ENCODE measurements at places on chromosomes 4 and X.

- DNase-seq: no peak
These were observed 31.9 kb upstream of the TLR2 start for GRCh38 chr4:153652051-153652784.

DNA sequence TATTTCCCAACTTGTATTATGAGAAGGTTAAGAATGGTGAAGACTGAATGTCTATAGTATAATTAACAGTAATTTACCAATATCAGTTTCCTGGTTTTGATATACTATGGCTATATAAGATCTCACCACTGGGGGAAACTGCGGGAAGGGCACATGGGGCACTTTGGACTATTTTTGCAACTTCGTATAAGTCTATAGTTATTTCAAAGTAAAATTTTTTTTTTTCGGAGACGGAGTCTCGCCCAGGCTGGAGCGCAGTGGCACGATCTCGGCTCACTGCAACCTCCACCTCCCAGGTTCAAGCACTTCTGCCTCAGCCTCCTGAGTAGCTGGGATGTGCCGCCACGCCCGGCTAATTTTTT, 46.1 kb downstream of the CXorf58 start:
- DNase-seq: no peak

GRCh38 chr4:103364083-103364482, 165.9 kb upstream of the CENPE start:
- DNase-seq: no peak

- DNase-seq: no peak
These were observed 459.6 kb downstream of the AFF2 start for GRCh38 chrX:148960060-148960459.

GRCh38 chr4:113958766-113959538, 20.5 kb downstream of the ARSJ start:
- DNase-seq: peak; percentile 98

GRCh38 chr4:61501812-61502211, 301.7 kb downstream of the ADGRL3 start:
- no peak for DNase-seq

- DNase-seq: peak; percentile 48
These were observed 141.1 kb downstream of the MSL3 start for GRCh38 chrX:11899091-11899490.

DNA sequence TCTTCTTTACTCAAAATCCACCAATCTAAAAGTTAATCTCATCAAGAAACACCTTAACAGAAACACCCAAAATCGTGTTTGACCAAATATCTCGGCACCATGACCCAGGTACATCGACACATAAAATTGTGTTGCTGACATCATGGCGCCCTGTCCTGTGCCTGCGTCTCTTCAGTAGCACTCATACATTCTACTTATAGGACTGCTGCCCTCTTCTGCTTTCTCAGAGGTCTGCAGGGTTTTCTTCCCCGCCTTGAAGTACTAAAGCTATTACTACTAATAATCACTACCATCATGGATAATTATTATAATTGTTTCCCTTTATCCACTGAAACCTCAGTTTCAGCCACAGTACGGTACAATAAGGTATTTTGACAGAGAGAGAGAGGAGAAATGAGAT, 1403.1 kb upstream of the TENM3 start:
- DNase-seq: no peak

GRCh38 chrX:64925480-64925879, 50.8 kb downstream of the ZC4H2 start:
- DNase-seq: no peak

GRCh38 chr4:4356106-4357041, 30.5 kb upstream of the NSG1 start:
- DNase-seq: no peak

DNA sequence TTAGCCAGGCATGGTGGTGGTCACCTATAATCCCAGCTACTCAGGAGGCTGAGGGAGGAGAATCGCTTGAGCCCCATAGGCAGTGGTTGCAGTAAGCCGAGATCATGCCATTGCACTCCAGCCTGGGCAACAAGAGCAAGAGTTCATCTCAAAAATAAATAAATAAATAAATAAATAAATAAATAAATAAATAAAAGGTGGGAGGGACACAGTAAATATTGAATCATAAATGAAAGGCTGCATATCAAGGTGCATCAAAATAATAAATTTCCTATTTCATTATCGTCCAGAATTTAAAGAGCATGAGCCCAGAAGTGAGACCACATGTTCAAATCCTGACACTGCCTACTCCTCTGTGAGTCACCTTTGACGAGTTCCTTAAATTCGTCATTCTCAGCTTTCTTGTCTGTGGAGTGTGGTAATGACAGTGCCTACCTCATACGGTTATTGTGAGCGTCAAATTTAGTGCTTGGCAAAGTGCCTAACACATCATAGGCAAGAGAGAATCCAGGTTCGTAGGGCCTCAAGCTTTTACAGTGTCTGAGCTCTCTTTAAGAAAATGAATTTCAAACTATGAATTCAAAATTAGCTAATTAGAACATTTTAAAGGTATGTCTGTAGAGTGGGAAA, 49.9 kb downstream of the IL15 start:
- peak; percentile 58 for DNase-seq

- DNase-seq: no peak
These were observed 1076.4 kb upstream of the PABPC4L start for GRCh38 chr4:135277980-135278315.

DNA sequence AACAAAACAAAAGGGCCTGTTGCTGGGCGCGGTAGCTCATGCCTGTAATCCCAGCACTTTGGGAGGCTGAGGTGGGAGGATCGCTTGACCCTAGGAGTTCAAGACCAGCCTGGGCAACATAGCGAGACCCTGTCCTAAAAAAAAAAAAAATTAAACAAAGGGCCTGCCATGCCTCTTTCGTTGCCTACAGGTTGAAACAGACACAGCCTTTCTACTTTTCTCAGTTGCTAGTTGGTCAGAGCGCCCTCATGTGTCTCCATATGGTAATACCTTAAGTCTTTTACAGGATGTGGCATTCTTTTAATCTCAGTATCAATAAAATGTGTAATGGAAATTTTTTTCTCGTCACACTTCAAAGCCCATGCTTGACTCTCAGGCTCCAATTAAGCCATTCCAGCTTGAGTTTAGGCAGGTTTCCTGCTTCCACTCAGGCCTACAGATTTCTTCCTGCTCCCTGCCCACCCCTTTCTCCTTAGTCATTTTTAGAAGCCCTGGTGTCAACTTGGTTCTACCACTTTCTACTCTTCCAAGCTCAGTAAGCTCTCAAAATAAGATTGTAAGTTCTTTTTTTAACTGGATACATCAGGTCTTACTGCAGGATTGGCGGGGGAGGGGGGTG, 4.6 kb upstream of the SOWAHD start:
- DNase-seq: peak; percentile 33

DNA sequence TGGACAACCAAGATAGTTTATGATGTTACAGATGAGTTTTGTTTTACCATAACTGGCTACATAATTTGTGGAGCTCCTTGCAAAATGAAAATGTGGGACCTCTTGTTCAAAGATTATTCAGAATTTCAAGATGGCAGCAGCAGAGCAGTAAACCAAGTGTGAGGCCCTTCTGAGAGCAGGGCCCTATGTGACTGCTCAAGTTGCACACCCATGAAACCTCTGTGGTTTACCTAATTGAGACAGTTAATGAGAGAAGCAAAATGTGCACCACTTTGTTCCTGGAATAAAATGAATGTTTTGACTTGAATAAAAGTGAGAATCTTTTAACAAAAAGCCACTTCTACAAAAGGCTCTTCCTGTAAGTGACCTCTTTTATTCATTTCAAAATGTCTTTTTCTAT, 519.2 kb downstream of the RPA4 start:
- DNase-seq: no peak

DNA sequence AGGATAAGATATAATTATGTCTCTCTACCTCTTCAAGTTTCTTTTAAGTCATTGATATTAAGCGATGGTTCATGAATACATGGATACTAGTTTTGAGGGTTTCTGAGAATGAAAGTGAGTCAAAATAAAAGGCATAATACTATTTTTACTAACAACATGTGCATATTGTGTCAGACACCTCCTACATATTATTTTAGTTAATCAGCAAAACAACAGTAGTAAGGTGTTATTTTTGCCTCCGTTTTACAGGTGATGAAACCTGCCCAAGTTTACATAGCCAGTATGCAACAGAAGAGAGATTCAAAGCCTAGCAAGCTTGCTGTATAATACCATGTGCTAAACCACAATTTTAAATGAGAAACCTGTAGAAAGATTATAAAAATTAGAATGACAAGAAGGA, 544.1 kb downstream of the EPHA5 start:
- DNase-seq: no peak

- no peak for DNase-seq
These were observed 57.6 kb upstream of the RAP1GDS1 start for GRCh38 chr4:98203332-98204235.

GRCh38 chr4:19425146-19425545, 826.6 kb upstream of the SLIT2 start:
- peak; percentile 73 for DNase-seq

GRCh38 chrX:20252381-20253231, 14.1 kb downstream of the RPS6KA3 start:
- DNase-seq: no peak

- DNase-seq: no peak
These were observed 30.5 kb downstream of the TLR8 start for GRCh38 chrX:12936947-12937346.

DNA sequence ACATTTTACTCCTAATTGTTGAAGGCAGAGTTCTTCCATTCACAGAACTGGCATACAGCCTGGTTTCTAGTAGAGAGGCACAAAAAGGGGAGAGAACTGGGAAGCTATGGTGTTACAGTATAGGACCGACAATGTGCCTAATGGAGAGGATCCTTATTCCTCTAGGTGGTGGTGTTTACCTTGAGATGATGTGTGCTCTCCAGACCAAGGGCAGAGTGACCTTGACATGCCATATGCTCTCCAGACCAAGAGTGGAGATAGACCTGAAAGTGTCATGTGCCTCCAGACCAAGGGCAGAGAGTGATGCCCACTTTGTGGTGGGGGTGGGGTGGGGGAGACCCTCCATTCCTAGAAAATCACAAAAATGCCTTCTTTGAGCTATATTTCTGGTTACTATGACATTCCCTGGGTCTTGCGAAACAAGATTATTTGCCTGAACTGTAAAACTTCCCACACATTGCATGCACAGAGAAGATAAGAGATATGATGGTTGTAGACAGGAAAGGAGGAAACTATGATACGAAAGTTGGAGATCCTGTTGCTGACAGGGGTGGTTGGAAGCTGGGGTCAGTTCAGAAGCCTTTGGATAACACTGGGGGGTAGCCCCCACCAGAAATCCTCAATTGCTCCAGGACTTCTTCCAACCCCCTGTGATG, 119.7 kb downstream of the TEX13C start:
- no peak for DNase-seq

DNA sequence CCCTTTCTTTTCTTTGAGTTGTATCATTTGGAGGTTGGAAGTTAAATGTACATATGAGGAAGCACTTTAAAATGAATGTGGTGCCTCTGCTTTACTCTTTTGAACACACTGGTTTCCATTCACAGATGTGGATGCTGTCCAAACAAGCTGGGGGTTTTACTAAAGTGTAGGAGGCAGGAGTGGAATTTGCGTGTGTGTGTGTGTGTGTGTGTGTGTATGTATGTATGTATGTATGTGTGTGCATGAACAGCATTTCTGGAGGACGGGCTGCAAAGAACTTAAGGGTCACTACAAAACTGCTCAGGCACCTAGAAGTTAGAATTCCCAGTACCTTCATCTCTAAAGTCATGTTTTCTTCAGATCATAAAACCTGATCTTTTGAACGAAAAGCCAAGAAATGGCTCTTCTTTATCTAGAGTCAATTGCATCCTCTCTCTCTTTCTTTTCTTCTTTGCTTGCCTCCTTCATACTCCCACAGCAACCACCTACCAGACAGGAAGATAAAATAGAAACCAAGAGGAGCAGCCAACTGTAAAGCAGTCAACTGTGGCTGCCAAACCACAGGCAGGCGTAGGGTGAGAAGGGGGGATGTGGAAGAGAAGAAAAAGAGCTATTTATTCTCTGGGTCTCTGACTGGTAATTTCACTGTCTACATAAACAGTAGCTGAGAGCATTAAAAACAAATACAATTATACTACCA, 177.0 kb upstream of the RASGEF1B start:
- DNase-seq: peak; percentile 20

DNA sequence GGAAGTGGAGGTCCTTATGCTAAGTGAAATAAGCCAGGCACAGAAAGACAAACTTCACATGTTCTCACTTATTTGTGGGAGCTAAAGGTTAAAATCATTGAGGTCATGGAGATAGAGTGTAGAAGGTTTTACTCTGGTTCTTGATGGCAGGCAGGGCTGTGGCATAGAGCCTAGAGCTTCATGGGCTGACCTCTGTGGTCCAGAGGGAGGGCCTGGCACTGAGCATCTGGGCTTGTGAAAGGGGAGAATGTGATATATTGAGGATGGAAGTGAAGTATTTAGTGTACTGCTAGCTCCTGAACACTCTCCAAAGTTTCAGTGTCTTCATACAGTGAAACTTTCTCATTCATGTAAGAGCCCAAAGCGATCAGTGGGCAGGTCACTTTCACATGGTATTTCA, 71.3 kb upstream of the ANXA3 start:
- no peak for DNase-seq

DNA sequence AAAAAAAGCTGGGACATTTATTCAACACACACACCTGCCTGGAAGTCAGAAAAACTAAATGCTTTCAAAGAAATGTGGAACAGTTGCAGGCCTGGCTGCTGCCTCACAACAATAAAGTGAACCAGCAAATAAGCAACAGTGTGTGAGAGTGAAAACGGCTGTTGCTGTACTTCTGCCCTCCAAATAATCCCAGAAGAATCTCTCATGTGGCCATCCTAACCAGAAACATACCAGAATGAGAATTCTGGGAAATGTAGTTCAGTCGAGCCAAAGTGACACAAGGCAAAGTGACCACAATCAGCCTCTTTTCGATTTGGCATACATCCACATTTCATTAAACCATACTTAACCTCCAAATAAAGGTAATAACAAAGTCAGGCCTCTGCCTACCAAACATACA, 204.5 kb downstream of the SLC7A11 start:
- DNase-seq: peak; percentile 71

GRCh38 chr4:38489011-38489861, 174.8 kb upstream of the KLF3 start:
- DNase-seq: peak; percentile 21

DNA sequence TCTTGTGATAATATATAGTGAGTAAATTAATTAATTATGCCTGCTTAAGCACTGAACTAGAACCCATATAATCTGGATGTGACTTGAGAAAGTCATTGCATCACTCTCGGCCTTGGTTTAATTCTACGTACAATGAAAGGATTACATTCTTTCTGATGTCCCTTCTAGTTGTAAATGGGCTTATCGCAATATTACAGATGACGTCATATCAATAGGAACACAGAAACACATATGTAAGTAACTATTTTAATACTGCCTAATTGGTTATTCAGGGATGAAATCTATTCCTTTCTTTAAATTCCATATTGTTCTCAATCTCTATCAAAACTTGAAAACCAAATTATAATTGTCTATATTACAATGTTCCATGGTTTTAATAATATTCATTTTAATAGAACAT, 504.6 kb downstream of the PRR32 start:
- no peak for DNase-seq

DNA sequence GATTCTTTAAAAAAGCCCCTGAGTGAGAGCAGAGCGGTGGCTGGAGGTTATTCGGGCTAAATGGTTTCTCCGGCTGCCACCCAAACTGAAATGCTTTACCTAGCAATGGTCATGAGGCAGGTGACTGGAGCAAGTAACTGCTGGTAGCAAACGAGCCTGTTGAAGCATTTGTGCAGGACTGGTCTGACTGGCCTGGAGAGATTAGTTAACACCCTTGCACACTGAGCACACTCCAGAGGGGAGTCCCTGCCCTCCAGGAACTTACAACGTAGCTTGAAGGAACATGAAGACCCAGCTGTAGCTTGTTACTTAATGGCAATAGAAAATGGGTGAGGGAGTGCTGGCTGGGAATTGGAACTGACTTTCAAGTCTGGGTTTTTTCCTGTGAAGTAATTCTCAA, 40.4 kb downstream of the CCNG2 start:
- DNase-seq: no peak
